ELR (cell line): ENCODE measurements at places on chromosomes 2 and 18.

DNA sequence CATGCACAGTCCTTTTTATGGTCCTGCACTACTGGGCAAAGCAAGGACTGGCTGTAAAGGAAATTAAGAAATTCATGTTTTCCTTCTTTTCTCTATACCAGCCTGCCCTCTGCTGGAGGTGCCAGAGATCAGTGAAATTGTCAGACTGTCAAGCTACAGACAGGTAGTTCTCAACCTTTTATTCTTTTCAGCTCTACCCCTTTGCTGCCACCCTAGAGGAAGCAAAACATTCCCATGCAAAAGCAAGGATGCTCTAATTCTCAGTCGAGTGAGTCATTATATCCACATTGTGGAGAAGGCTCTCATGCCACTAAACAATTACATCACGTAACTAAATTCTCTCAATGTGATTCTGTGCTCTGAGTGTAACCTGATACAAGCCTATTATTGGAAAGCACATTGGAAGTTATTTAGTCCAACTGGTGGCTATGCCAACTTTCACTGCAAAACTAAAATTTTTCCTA lies 25.0 kb upstream of the RAPGEF4 start:
- peak; percentile 86 for DNase-seq

GRCh38 chr2:241230435-241230834 lies 42.0 kb downstream of the ANO7 start:
- no peak for DNase-seq

GRCh38 chr2:211228559-211228958 lies 672.2 kb downstream of the CPS1 start:
- no peak for DNase-seq

DNA sequence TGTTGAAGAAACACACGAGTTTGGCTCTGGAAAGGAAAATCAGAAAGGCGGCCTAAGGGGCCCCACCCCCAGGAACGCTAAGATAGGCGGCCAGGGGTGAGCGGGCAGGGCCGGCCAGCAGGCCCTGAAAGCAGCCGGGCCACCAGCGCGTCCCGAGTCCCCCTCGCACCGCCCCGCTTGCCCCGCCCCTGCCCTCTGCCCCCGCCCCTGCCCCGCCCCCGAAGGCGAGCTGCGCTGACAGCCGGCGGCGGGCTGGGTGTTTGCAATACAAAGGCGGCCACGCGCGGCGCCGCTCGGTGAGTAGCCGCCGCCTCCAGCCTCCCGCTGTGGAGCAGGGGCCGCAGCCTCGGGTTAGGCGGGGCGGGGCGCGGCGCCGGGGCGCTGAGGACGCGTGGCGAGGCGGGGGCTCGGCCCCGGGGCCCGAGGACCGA lies at the start of gene LPIN1:
Gene LPIN1 (plus strand): TSS at position 257 of the 431 bp plus-strand sequence. CDS start 18,910 bp downstream, outside the sequence.
- peak; percentile 88 for DNase-seq

DNA sequence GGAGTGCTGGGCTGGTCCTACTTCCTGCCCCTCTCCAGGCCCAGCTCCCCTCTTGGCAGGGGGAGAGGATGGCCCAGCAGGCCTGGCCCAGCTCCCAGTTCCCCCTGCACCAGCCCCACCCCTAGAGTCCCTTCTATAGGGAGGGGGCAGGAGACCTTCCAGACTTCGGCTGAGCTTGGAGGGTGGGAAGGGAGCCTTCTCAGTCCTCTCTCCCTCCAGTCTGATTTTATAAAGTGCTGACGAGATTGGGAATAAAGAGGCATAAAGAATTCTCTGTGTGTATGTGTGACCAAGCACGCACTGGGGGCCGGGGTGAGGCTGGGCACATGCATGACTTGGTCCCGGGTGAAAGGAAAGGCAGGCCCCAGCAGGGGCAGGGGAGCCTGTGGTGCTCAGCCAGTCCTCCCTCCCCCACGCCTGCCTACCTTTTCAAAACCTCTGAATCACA lies 5.1 kb downstream of the CHPF start:
- DNase-seq: no peak

GRCh38 chr2:233321166-233321565 lies 13.6 kb downstream of the SAG start:
- DNase-seq: no peak

GRCh38 chr2:60676706-60677330 lies 79.2 kb upstream of the PAPOLG start:
- DNase-seq: no peak

- DNase-seq: no peak
These were observed 10.7 kb downstream of the BABAM2 start for GRCh38 chr2:27901234-27901633.

DNA sequence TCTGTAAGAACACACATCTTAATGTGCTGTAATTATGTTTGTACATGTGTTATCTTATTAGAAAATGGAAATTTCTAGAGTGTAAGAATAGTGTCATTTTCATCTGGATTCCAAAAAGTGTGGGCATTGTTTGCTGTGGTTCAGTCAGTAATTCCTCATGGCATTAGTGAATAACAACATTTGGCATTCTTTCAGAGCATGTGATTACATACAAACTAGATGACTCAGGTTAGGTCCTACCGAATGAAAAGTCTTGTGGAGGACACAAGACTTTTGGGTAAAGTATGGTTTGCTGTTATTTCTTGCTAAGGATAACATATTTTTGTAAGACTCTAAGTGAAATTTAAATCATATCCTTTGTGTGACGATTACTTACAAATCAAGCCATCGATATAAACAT lies 593.1 kb upstream of the NRXN1 start:
- DNase-seq: peak; percentile 2

DNA sequence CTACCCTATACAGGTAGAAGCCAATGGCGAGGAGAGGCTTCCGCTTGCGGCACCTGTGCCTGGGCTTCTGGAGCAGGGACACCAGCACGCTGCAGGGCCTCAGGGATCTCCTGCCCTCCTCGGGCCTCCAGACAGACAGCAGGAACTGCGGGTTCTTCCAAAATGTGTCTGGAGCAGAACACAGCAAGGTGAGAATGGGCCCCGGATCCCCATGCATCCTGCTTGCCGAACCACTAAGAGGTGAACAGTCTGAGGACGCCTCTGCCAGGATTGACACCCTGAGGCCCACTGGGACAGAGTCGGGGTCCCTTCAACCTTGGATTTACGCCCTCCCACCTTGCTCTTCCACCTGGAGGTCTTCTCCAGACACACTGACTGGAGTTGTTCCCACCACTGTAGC lies 25.4 kb downstream of the CAPN14 start:
- no peak for DNase-seq

DNA sequence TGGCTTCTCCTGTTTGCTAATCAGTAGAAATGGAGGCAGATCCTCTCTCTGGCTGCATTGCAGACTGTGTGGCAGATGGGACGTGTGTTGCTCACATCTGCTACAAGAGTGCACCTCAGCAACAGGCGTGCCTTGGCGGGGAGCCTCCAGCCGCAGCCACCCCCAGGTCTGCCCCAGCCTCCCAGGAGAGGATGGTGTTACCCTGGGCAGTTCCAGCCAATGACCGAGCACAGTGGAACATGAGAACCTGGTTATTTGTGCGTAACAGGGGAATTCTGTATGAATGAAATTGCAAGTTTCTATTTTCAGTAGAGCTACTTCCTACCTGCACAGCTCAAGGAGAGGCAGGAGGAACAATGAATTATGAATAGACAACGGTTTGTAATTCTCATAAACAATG lies 130.6 kb upstream of the CBLN2 start:
- no peak for DNase-seq

DNA sequence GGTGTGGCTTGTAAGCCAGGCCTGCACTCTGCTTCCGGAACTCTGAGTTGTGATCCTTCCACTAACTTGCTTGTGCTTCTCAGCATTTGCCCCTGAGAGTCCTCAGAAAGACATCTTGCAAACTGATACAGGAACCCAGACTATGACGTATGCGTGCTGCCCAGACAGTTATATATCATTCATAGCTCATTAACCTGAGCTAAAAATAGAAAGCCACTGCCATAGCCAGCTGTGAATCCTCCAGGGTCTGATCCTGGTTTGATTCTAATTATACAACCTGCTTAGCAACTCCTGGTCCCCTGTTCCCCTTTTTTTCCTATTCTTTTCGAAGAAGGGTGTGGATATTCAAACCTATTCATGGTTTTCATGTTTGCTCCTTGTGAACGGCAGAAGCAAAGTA lies 63.7 kb downstream of the MARCHF4 start:
- DNase-seq: no peak

DNA sequence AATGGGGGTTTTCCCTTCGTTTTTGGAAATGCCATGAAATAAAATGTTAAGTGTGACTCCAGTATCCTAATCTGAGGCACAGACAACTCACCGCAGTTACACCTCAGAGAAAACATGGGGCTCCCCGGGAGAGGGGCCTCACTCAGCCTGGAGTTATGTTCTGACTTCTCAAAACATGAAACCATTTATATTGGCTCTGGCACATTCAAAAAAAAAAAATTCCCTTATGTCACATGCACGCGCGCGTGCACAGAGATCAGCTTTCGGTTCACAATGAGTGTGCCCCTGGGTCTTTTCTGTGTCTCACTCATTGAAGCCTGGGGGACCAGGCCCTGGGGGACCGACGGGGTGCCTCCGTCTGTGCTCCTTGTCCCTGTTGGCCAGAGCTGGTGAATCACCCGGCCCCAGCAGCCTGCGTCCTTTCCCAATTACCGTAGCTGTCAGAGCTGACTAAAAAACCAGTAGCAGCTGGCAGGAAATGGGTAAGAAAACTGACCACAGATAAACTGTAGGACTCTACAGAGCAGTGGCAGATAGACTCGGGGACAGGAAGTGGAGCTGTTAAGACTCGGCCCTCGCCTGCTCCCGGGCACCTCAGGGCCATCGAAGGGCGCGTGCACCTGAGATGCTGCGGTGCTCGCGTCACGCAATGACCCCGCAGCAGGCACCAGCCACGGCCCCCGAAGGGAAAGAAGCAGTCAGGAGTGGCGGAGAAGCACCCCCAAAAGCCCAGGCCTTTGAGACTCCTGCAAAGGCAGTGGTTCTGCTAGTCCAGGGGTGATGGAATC lies 138.3 kb upstream of the ID2 start:
- peak; percentile 77 for DNase-seq

DNA sequence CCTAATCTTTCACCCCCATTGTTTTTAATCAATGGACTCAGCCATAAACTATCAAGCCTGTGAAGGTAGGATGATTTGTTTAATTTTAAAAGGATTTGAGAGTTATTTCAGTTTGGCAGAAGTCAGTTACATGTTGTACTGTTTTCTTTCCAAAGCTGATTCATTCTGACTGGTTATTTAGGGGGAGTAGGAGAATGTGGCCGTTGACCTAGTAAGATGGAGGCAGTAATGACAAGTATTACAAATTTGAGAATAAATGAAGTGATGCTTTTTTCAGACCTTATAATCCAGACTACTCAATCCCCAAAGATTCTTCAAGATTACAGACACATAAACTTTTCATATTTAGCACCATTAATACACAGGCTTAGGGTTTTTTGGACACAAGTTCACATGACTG lies 4.3 kb downstream of the EPHA4 start:
- no peak for DNase-seq

- DNase-seq: no peak
These were observed 123.8 kb downstream of the CYP26B1 start for GRCh38 chr2:72023678-72024390.

- peak; percentile 38 for DNase-seq
These were observed 114.8 kb downstream of the NEB start for GRCh38 chr2:151619337-151619989.

DNA sequence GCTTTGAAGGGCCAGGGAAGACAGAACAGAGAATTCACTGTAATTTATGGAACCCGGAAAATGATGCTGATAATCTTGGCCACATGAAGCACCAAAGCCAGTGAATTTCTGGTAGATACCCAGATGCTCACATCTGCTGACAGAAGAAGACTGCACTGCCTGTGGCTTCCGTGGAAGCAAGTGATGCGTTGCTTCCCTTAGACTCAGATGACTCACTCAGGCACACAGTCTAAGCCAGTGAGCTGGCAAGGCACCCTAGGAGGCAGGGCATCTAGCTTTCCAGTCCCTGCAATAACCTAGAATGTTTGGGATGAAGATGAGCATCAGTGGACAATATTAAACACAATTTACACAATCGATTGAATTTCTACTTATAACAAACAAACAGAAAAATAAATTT lies 284.7 kb downstream of the CMPK2 start:
- peak; percentile 84 for DNase-seq

DNA sequence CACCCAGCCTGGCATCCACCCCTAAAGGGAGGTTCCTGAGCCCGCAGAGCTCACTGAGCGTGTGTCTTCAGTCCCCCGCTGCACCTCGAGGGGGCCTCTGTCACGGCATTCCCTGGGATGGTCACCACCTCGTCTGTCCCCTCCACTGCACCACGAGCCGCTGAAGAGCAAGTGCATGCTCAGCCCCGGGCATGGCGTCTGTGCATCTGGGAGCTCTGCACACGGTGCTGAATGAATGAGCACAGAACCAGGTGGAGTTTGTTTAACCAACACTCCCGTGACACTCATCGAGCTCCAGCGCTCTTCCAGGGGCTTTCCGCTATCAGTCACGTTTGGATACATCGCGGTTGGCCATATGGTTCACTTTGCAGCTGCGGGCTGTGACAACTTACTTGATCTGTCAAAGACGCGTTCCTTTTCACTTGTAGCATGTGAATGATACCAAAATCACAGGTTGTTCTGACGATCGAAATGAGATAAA lies 9.2 kb downstream of the ALLC start:
- no peak for DNase-seq

DNA sequence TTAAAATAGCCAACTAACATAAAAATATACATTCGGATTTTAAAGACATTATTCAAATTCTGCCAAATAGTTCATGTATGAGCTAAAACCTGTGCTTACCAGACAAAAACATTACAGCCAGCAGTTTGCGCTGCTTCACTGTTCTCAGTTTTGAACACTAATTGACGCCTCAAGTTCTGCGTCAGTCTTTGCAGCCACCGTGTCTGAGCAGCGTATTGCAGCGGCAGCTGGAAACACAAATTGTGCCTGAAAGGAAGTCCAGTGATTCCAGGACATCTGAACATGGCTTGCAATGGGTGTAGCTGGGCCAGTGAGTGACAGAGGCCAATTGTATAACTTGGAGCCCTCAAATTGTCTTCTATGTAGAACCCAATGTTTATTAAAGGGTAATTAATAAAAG lies 267.6 kb downstream of the TFCP2L1 start:
- DNase-seq: no peak

GRCh38 chr2:8515864-8516533 lies 165.9 kb upstream of the ID2 start:
- DNase-seq: no peak

GRCh38 chr2:207155516-207156444 lies 10.0 kb downstream of the KLF7 start:
- no peak for DNase-seq

- DNase-seq: no peak
These were observed 183.7 kb upstream of the COPS8 start for GRCh38 chr2:236901956-236902355.
